BE2C (cell line): ENCODE measurements at places on chromosomes 16 and 17.

DNA sequence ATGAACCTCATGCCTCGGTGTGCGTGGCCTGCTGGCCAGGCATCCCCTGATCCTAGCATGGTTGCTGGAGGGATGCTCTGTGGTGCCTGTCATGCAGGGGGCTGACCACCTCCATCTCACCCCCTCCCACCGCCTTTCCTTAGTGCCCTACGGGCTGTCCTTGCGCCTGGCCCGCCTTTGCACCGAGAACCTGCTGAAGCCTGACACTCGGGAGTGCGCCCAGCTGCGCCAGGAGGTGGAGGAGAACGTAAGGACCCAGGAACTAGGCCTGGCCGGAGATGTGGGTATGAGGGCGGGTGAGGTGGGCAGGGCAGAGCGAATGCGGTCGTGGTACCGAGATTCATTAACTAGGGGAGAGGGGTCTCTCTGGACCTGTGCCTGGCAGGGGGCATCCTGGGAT, 19.0 kb downstream of the ITGB4 start:
- no peak for DNase-seq

GRCh38 chr17:29292071-29292991, 1.6 kb downstream of the NUFIP2 start:
- peak; percentile 24 for DNase-seq

DNA sequence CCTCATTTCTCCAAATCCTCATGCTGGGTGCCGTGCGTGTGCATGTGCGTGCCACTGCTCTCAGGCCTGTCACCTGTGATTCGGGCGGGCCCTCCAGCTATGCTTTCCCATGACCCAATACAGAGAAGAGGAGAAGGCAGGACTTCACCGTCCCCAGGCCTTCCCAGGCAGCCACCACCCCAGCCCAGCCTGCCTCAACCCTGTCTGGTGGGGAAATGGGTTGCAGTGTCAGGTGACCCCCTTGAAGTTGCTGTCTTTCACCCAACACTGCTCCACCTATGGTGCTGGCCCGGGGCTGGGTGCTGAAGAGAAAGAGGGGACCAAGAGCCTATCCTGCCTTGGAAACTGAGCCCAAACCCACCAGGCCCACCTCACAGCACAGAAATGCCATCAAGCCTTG, 94.7 kb downstream of the GOSR1 start:
- no peak for DNase-seq

DNA sequence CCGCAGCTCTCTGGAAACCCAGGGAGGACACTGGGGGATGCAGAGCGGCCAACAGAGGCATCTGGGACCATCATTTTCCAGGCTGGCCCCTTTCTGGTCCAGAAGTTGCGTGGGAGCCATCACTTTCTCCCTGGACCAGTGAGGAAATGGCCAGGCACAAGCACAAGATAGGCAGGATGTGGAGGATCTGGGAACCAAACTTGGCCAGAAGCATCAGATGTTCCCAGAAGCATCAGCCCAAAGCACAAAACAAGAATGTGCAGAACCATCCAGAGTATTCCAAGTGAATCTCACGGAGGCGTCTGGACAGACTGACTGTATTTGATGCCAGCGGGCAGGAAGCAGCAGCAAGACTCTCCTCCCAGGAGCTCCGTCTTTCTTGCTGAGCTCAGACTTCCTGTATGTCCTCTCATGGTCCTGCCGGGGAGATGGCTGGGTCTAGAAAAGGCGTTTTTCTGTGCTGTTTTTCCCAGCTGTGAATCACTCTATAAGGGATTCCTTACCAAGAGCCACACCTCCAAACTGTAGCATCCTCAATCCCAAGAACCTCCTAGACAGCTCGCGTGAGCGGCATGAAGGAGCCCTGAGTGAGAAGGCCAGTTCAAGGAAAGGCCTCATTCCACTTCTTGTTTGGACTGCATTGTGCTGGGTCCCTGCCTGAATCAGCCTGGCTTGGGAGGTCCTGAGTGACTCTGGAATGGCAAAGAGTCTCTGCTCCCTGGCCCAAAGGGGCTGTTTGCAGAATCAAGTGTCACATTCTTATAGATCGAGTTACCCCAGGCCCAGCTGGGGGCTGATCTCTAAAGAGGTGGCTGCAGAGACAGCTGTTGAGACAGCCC, 49.5 kb upstream of the MTSS2 start:
- no peak for DNase-seq

DNA sequence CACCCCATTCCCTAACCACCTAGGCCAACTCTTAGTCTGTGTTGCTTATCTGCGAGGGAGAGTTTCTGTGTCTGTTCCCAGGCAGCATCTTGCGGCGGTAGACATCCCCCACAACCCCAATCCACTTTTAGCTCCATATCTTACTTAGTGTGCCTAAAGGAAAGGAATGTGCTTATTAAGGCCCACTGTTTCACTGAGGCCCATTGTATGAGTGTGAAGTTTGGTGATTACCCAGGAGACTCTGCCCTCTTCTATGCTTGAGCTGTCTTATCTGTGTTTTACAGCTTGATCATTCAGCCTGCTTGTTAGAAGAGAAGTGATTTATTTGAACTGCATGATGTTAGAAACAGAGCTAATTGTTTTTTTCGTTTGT, 10.3 kb upstream of the MLYCD start:
- no peak for DNase-seq

DNA sequence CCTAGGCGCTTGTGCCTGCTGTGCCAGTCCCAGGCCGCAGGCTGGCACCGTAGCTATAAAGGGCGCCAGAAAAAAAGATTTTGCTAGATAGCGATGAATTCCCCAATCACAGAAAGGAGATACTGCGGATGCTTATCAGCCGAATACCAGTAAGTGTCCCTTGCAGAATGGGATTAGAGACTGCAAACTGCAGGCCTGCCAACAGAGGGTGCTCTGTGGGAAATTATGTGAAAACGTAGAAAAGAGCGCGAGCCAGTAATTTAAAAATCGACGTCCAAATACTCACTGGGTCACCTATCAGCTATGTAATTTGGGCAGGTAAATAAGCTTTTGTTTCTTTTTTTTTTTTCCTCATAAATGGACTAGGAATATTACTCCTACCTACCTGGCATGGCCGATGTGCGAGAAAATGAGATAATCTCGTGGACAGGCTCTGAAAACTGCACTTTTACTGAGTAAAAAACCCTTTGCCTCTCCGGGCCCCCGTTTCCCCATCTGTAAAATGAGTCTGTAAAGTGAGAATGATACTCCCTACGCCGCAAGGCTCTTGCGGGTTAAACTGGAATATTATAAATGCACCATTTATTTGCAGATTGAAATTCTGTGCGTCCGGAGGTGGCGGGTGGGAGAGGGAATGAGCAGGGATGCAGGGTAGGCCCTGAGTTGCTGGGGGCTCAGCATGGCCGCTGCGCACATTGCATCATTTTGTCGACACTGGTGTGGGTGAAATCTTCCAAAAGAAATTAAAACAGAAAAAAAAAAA, 1.2 kb upstream of the COG1 start:
- peak; percentile 68 for DNase-seq

DNA sequence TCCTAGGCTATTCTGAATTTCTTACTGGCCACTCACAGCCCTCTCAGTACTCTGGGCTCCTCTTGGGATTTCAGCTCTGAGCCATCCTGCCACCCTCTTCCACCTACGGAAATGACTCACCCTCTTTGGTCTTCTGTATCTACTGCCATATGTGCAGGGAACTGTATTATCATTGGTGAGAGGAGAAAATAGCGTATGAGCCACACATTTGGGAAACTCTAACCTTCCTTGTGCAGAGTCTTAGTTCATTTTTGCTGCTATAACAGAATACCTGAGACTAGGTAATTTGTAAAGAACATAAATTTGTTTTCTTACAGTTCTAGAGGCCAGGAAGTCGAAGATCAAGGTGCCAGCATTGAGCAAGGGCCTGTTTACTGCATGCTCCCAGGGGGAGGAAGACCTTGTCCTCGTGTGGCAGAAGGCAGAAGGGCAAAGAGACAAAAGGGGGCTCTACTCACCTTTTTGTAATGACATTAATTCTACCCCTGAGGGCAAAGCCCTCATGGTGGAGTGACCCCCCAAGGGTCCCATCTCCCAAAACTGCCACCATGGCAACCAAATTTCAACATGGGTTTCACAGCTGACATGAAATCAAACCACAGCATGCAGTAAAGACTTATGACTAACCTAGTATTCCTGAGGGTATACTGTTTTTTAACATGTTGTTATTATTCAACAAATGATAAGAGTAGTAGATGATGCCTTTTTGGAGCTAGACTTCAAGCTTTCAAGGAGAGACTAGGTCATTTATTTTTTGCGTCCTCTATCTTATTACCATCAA, 191.8 kb downstream of the PRKCA start:
- DNase-seq: peak; percentile 50

- DNase-seq: no peak
Measured at GRCh38 chr17:46777943-46778915, 40.3 kb downstream of the WNT3 start.

DNA sequence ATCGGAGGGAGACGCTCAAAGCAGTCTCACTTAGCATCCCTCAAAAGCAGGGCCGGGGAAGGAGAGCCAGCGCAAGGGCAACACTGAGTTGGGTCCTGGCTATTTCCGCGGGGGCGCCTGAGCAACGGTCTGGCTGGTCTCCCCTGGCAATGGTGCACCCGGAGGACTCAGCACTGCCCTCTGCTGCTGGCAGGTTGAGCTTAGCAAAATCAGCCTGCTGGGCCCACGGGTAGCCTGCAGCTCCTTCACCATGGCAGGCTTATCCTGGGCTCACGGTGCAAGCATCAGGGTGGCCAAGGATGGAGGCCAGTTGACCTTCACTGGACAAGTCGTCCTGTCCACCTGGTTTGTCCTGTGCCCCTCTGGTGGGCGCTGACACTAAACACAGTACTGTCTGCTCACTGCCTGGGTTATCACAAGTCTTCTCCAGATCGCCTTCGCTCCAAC, 14.4 kb upstream of the ALDH3A1 start:
- peak; percentile 51 for DNase-seq

GRCh38 chr16:14309906-14310305, 238.8 kb downstream of the MRTFB start:
- no peak for DNase-seq

GRCh38 chr17:40224718-40225550, 5.8 kb downstream of the WIPF2 start:
- no peak for DNase-seq

GRCh38 chr17:50194140-50194933, 7.1 kb downstream of the COL1A1 start:
- no peak for DNase-seq

DNA sequence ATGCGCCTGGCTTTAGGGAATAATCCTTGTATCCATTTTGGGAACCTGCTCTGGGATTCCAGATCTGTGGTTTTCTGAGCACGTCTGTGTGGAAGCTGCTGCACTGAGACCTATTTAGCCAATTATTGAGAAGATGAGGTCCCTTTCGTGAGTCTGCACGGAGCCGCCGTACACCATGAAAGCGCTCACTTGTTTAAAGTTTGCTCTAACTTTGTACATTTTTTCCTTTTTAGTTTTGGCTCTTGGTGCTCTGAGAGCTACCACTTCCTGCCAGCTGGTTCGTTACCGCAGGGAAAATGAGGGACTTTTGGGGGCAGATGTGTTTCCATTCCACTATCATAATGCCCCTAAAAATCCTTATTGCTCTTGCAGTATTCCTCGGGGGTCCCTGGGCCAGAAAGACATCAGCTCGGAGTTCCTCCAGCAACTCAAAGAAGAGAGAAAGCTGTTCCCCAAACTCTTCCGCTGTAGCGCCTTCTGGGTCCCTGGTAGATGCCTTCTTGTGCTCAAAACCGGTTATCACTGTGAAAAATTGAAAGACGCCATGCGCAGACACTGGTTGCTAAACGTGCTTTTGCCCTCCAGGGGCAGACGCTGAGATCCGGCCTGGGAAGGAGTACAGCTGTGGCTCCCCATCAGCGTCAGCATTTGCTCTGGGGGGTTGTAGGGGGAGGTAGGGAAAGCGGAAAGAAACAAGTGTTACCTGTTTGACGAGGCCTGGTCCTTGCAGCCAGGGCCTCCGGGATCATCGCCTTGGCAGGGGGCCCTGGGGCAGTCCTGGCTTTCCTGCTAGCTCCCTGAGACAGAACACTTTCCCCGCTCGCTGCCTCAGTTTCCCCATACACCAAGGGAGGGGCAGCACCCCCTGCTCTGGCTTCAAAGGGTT, 238.1 kb downstream of the MRTFB start:
- DNase-seq: peak; percentile 49

GRCh38 chr17:44637066-44637465, 19.2 kb upstream of the MEIOC start:
- DNase-seq: no peak

DNA sequence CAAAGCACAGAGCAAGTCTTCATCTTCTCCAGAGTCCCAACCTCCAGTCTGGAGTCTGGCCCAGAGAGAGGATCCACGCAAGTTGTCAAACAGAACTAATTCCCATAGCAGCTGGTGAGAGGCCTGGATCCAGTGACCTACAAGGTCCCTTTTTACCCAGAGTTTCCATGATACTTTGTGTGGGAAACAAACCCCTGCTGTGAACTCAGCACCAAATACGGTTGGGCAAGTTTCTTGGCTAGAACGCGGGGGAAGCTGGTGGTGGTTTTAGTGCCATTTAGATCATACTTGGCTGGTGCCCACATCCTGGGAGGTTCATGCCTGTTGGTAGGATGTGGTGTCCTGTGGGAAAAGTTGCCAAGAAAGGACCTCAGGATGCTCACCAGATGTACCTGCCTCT, 18.1 kb downstream of the TMC7 start:
- DNase-seq: no peak

DNA sequence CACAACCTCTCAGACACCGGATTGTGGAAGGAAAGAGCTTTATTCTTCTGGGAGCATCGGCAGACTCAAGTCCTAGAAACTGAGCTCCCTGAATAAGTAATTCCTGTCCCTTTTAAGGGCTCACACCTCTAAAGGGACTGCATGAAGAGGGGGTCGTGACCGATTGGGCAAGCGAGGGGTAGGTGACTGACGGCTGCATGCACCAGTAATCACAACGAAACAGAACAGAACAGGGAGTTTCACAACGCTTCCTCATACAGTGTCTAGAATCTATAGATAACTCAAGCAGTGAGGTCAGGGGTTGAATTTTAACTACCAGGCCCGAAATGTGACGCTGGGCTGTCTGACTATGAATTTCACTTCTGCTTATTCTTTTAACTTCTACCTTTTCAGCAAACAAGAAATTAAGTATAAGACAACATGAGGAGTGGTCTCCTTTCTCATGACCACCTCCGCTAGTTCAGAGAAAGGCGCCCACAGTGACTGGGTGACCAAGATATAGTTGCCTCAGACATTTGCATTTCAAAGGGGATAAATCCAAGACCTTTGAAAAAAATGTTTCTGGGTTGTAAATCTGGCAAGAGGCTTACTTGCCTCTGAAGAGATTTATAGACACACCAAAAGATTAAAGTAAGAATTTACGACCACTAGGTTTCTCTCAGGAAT, 88.4 kb upstream of the ATF7IP2 start:
- no peak for DNase-seq

GRCh38 chr16:51756447-51757123, 605.5 kb upstream of the SALL1 start:
- no peak for DNase-seq

GRCh38 chr16:77191259-77191969, 424 bp downstream of the MON1B start:
- DNase-seq: no peak

- no peak for DNase-seq
Measured at GRCh38 chr17:9766970-9767369, 24.4 kb downstream of the DHRS7C start.

GRCh38 chr17:71440513-71440912, 680.3 kb upstream of the SOX9 start:
- no peak for DNase-seq
